RWPE1 (cell line): ENCODE measurements at places on chromosomes 4 and X.

- no peak for DNase-seq
Measured at GRCh38 chrX:72094894-72095293, 36.8 kb downstream of the RTL5 start.

DNA sequence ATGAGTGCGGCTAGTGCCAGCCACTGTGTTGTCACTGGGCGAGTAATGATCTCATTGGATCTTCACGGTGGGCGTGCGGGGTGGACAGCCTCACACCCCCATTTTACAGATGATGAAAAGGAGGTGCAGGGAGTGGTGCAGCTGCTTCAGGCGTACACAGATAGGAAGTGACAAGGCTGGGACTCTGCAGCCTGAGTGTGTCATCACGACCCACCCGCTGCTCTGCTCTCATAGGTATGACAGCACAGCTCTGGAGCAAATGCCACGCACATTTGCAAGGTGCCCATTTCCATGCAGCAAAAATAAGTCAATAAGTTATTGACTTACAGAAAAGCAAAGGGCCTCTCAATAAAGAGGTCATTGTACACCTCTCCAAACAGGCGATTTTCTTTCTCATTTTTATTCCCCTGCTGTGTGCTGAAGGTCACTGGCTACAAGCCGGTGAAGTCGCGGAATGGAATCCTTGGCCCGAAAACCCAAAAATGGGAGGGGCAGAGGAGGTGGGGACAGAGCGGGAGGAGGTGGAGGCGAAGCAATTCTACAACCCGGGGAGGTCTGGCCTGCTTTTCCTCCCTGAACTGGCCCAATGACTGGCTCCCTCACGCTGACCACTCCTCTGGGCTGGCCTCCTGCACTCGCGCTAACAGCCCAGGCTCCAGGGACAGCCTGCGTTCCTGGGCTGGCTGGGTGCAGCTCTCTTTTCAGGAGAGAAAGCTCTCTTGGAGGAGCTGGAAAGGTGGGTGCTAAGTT is at the start of gene SOD3:
Gene SOD3, plus strand, starts transcription at position 658 of the 750 bp plus-strand sequence. CDS start 3,949 bp downstream, outside the sequence.
- no peak for DNase-seq

DNA sequence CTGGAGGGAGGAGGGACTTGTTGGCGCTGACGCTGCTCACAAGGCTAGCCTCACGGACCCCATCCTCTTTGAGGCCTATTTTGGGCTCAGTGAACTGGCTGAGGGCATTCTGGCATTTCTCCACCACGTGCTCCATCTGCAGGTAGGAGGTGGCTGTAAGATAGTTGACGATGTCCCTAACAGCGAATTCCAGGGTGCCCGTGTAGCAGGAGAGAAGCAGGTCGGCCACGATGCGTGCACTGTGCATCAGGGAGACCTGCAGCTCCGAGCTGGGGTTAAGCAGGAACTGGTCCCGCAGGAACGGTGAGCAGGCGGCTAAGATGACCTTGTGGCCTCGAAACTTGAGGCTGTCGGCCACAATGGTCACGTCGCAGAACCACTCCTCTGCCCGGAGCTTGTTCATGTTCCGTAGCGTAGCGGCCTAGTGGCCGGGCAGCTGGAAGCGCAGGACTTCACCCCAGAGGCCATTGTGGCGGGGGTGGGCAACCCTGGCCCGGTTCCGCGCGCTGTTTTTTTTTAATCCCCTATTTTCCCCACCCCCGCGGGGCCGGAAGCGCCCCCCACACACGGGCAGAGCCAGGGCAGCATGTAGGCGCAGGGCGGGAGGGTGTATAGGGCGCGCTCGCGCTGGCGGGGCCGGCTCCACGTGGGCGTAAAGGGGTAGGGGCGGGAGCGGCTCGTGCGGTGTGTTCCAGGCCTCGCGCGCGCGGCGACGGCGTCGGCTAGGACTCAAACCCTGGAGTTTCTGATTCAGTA is 73.2 kb downstream of the UBE2K start:
- no peak for DNase-seq

DNA sequence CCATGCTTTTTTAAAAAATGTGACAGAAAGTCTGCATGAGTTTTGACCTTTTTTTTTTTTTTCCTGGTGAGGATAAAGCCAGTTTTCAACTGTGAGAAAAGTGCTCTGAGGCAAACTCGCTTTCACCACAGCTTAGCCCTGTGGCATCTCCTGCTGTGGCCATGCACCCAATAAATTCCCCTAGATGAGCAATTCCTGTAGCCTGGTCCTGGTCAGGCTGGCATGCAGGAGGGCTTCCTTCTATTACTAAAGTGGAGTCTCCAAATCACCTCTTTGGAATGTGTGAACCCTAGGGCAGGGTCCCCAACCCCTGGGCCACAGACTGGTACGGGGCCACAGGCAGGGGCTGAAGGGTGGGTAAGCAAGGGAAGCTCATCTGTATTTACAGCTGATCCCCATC is 265.4 kb downstream of the RAPGEF2 start:
- no peak for DNase-seq

GRCh38 chrX:101658661-101659491 is 774 bp downstream of the ARMCX2 start:
- DNase-seq = peak; percentile 29

GRCh38 chr4:140704964-140705363 is 51.2 kb downstream of the TBC1D9 start:
- no peak for DNase-seq

GRCh38 chr4:164485136-164485535 is 268.8 kb upstream of the SMIM31 start:
- DNase-seq = no peak

DNA sequence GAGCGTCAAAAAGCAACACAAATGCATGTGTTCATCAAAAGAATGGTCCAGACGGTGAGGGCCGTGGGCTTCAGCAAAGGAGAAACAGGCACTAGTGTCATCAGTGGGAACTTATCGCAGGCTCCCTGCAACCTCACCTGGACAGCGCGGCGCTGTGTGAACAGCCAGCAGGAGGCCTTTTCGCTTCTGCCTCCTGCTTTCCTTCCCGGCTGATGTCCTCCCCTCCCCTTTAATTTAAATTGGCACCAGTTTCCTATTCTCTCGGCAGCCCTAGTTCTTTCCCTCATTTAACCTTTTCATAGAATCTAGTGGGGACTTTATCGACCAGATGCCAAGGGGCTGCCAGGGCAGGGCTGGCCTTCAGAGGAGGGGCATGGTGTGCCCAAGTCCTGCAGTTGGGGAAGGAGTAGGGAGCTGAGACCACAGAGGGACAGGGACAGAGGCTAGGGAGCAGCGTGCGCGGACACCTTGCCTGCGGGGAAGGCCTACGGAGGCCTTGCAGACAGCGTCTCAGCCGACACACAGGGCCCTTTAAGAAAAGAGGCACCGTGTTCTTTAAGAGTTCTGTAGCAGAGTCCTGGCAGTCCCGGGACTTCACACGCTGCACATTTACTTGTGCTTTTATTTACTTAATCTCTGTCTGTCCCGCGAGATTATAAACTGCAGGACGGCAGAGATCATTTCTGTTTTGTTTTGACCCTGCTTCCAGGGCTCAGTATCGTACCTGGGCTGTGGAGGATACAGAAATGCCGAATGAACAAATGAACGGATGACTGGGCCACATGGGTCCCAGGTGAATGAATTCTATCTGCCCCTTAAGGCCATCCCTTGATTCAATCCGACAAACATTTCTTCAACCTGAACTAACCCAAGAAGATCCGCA is 8.4 kb upstream of the SORBS2 start:
- no peak for DNase-seq

GRCh38 chrX:154334496-154334895 is 38.9 kb downstream of the TKTL1 start:
- DNase-seq = no peak

DNA sequence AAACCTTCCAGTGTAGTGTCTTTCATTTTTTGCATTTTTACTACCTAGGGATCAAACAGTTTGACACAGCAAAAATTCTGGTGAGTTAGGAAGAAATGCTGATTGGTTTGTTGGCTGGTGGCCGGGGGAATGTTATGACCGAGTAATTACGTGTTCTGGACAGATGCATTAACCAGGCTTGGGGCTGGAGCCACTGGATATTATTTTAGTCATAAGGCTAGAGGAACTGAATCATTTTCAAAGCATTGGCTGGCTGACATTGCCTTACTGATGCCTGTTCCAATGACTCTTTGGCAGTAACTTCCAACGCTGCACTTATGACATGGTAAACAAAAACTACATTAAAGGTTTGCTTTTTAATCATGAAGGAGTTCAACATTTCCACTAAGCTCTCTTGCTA is 84.6 kb downstream of the FBXO8 start:
- peak; percentile 68 for DNase-seq

DNA sequence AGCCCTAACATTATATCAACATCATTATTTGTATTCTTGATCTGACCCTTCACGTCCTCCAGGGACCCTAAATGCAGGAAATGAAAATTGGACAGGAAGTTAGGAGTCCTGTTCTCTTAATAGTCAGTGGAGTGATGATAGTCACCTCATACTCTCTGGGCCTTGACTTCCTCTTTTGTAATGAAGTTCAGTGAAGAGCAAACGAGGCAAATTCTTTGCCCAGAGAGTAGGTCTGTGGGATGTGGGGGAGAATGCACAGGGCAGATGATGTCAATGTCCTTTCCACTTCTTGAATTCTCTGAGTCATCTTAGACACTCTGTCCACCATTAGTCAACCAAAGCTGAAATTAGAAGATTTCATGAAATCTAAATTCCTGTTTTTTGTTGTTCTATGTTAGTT is 17.1 kb upstream of the GPRIN3 start:
- DNase-seq = no peak

- no peak for DNase-seq
Measured at GRCh38 chrX:17033225-17033624, 86.8 kb downstream of the REPS2 start.

DNA sequence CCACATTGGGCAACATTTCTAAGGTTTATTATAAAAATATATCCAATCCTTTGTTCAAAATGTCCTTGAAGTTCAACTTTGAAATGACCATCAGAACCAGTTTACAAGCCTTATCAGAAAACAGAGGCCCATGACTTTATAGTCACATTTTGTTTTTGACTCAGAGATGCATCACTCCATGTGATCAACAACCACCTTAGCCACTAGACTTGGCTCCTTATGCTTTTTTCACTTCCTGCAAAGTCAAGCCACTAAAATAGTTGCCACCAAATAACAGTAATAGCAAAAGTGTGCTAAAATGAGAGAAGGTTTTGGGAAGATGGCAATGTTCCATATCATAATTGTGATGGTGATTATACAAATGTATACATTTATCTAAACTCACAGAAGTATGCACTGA is 181.7 kb downstream of the MAML3 start:
- no peak for DNase-seq

- DNase-seq = no peak
Measured at GRCh38 chrX:6748595-6748994, 213.7 kb upstream of the VCX3A start.

DNA sequence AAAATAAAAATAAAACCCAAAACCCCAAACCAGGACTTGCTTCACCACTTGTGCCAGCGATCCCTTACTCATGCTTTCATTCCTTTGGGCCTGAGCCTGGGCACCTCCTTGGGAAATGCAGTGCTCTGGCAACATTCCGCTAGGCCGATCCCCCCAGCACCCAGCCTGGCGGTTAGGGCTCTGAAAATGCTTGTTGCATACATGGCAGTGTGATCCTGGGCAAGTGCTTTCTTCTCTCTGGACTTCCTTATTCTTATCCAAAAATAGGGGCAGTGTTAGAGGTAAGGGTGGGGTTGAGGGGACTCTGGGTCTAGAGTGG is 4.6 kb downstream of the ZNF185 start:
- DNase-seq = no peak

DNA sequence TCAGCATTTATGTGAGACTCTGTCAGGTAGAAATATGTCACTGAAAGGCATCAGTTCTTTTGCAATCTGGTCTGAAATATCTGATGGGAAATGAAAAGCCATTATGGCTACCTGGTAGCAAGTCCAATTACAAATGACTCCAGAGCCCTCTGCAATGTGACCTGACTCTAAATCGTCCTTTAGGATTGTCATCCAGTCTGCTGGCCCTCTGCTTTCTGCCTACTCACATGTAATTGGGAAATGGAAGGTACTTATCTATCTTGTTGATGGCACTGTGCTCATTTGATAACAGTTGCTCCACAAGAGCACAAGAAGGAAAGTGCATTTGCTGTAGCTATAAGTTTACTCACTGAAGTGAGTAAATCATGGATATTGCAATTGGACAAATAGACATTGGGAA is 799.8 kb downstream of the RAPGEF2 start:
- no peak for DNase-seq

DNA sequence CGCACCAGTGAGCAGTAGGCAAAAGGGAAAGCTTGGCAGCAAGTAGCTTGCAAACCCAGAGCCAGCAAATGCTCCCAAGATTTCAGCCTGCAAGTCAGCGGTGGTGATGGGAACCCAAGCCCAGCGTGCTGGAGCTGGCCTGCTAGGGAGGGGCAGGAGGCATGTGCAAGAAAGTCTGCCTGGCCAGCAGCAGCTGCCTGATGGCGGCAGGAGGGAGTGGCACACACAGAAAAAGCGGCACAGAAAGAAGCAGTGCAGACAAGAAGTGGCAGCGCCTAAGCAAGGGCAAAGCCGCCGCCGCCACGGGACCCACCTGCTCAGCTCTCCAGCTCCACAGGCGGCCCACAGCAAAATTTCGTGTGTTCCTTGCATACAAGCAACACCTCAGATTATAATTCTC is 1206.5 kb upstream of the PABPC4L start:
- DNase-seq = no peak

DNA sequence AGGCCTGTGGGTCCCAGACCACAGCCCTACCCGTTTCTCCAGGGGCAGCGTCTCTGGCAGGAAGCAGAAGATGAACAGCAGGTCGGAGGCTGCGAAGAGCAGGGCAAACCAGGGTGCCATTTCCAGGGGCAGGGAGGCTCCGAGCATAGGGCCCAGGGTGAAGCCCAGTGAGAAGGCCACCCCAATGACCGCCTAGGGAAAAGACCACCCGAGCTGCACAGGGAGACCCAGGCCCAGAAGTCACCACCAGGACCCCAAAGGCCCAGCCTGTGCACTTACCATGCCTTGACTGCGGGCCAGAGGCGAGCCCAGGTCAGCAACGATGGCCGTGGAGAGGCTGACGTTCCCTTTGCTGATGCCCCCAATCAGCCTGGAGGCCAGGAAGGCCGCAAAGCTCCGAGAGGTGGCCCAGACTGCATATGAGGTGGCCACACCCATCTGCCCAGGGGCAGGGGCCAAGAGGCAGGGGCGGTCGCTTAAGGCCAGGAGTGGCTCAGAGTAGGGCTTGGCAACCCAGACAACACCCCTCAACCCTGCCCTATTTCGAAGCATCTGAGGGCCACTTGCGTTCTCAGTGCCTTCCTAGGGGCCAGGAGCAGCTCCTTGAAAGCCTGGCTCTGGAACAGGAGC is 30.8 kb downstream of the NOP14 start:
- DNase-seq = no peak

DNA sequence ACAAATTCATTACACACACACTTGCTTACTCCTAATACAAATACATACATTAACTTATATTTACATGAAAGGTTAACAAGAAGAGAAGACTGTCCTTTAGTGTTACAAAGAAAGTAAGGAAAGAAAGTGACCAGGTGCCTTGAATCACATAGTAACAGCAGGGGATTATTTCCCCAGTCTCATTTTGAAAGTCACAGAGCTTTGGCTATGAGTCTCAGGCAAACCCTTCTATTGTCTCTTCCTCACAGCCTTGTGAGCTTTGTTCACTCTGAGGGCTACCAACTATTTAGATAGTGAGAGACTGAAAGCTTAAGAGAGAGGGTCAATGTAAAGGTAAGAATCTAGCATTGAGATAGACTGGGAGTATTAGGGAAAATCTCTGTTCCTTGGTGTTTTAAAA is 161.6 kb downstream of the NPNT start:
- DNase-seq = no peak
